ENCODE measurements at places on chromosomes 5 and 9.

DNA sequence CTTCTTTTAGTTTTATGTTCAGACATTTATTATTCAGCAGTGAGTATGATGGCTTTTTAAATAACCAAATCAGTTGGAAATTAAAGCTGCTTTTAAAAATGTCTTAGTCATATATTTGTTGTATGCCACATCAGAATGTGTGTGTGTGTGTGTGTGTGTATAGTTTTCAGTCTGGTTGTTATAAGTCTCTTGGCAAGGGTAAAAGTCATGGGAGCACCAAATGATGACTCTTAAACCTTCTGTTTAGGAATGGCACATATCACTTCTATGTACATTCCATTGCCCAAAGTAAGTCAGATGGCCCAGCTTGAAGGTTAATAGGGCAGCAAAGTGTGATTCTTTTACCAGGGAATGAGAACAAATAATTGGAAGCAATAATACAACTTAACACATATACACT, 135.9 kb downstream of the RNF180 start:
- DNase-seq, result no peak

GRCh38 chr9:113628621-113629020, 165.1 kb downstream of the RGS3 start:
- no peak for DNase-seq

DNA sequence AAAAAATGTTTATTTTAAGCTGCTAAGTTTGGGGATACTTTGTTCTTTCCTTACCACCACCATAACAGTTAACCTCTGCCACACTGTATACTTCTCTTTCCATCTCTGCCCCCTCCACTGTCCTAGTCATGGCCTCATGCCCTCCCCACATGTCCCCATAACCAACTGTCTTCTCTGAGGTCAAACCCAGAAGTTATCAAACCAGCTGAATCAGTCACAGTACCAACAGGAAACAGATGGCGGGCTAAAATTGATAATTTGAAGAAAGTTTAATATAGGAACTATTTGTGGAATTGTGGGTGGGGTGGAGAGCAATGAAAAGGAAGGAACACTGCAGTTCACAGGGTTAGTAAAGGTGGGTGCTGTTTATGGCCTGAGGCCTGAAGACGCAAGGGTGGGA, 5.7 kb upstream of the DCTN4 start:
- peak; percentile 91 for DNase-seq

DNA sequence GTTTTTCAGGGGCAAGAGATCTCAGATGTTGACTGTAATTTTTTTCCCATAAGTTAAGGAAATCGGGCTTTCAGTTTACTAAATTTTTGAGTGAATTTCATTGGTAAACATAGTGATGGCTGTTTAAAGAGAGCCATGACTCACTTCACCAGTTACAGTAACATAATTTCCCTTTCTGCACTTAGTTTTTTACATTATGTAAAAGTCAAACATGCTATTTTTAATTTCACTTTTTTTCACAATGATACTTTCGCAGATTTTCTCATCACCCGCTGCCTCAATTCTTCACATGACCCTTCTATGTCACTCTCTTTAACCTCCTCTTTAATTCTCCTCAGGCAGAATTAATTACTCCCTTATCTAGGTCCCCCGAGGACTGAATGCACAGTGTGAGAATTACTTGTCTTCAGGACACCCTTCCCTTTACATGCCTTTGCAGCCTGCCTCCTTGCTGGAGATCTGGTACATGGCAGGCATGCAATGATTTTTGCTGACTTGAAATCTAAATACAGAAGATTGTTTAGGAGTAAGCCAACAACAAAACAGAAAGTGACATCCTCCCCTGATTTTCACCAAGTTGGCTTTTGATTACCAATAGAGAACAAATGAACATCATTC, 217.5 kb upstream of the S1PR3 start:
- DNase-seq, result no peak

DNA sequence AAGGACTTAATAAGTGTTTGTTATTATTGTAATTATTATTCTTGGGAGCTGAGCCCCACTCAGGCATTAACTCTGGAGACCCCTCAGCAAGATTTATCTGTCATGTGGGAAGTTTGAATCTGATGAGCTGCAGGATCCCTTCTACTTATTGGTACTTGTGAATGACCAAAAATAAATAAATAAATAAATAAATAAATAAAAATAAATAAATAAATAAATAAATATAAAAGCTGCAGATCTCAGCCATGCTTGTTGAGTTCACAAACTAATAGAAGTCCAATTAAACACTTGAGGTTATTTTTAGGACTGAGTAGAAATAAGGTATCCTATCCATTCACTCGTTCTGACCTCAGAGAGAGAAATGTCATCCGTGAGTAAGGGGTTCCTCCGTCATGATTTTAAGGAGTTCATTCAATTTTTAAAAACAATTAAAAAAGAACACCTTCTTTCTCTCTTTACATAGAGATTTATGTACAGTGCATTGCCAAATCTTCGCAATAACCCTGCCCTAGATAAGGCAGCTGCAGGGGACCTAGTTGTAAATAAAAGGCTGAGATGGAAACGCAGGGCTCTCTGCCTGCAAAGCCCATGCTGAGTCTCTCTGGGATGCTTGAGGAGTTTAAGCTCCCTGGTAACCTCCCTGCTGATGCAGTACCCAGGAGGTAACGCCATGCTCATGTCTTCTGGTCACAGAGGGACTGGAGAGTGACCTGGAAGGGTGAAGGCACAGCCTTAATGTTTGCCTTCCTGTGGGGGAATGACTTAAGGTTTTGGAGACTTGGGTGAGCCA, 1.2 kb downstream of the EFCAB9 start:
- no peak for DNase-seq

DNA sequence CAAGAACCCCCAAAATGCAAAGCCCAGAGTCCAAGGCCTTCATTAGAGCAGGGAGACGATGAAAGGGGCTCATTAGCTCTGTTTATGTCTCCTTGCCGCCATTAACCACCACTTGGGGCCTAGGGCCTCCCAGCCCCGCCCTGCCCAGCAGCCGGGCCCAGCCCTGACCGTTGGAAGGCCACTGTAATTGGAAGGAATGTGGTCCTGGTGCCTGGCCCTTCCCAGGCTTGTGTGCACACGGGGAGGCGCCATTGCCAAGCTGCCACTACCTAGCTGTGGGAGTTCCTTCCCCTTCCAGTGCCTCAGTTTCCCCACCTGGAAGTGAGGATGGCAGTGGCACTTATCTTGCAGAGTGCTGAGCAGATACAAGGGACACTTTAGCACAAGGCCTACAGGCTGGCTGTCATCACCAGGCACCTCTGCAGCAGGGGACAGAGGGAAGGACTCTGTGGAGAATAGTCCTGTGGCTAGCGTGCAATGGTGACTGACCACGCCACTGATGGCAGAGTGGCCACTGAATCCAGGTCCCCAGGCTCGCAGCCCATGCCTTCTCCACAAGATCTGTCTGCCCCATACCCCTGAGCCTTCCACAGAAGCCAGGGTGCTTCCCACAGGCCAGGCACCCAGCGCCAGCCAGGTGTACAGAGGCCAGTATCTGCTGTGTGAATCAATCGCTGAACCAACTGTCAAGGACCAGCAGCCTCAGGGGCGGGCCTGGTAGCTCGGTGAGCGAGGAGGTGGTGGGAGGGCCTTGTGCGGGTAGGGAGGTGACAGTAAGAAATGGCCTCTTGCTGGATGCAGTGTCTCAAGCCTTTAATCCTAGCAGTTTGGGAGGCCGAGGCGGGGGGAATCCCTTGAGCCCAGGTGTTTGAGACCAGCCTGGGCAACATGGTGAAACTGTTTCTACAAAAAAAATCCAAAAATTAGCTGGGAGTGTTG, 20.8 kb downstream of the GBGT1 start:
- no peak for DNase-seq

- no peak for DNase-seq
These were observed 140.4 kb downstream of the TUSC1 start for GRCh38 chr9:25537808-25538207.

DNA sequence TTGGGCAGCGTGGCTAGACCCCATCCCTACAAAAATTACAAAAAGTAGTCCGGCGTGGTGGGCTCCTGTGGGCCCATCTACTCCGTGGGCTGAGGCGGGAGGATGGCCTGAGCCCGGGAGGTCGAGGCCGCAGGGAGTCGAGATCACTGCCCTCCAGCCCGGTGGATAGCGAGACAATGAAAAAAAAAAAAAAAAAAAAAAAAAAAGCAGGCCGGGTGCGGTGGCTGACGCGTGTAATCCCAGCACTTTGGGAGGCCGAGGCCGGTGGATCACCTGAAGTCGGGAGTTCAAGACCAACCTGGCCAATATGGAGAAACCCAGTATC, 110.5 kb upstream of the LPCAT1 start:
- no peak for DNase-seq

- DNase-seq, result no peak
These were observed 898 bp downstream of the STC2 start for GRCh38 chr5:173327084-173327947.

DNA sequence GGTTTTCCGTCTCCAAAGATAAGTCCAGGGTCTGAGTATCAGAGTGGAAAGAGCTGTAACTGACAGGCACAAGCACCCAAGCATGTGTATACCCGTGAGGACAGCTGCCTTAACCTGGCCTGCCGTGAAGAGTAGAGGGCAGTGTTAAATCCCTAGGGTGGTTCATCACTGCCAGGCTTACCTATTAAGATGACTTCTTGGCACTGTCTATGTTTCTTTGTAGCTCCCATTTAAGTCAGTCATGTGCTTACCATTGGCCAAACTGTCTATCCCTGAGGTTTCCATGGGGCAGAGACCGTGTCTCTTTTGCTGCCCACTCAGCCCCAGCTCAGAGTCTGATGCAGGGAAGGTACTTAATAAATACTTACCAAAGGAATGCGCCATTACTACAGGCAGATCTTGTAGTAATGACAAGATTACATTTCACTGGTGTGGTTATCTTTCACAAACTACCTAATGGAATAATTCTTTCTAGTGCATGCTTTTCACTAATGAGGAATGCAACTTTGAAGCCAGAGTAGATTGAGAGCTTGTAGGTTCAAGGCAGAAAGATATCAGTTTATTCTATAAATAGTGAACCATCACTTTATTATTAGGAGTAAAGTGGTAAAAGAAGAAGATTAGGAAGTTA, 64.2 kb downstream of the SNX24 start:
- no peak for DNase-seq

GRCh38 chr9:34562135-34562745, 27.3 kb downstream of the CNTFR start:
- DNase-seq, result peak; percentile 39

DNA sequence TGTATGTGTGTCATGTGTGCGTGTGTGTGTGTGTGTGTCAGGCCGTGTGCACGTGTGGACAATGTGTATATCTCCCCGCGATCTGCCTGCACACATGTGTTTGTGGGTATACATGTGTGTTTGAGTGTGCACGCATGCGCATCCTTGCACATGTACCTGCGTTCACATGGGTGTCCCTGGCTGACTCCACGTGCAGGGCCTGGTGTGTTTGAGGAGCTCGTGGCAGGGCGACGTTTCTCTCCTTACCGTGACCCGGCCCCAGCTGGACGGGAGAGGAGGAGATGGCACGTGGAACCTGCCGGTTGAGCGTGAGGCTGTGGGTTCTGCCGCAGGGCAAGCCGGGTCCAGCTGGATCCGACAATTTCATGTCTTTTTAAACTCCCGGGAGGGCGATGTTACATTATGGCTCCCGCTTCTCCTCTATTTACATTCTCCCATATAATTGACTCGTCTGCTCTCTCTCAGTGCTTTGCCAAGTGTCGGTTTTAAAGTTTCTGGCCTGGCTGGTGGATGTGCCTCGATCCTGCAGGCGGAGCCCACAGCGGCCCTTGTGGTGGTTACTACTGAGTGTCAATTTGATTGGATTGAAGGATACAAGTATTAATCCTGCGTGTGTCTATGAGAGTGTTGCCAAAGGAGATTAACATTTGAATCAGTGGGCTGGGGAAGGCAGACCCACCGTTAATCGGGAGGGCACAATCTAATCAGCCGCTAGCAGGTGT, 5.9 kb downstream of the COL5A1 start:
- DNase-seq, result no peak

DNA sequence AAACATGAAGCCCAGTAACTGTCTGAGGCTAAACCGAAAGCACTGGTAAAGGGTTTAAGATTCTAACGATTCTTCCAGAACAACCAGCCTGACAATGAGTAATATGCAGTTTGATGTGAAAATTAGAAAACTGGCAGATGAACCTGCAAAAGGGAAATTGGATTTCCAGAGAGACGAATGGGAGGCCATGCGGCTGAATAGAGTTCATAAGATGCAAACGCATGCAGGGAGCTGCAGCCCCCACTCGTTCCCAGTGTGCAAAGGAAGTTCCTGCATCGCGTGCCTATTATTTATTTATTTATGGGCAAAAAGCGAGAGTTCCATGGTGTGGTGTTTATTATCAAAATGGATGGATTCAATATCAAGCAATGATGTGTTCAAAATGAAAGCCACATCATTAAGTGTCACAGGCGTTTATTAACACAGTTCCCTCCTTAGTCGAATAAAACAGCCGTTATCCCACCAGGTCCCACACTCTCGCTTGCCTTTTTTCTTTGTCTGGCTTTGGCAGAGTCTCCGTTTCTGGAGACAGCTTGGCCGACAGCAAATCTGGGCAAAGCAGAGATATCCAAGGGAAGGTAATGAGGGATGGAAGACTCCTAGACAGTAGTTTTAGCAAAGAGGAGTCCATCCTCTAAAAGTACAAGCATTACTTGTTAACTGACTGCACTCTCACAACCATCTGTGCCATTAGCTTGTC, 451.4 kb downstream of the KDM4C start:
- DNase-seq, result no peak

GRCh38 chr5:137605411-137605810, 106.3 kb upstream of the SPOCK1 start:
- DNase-seq, result peak; percentile 32

DNA sequence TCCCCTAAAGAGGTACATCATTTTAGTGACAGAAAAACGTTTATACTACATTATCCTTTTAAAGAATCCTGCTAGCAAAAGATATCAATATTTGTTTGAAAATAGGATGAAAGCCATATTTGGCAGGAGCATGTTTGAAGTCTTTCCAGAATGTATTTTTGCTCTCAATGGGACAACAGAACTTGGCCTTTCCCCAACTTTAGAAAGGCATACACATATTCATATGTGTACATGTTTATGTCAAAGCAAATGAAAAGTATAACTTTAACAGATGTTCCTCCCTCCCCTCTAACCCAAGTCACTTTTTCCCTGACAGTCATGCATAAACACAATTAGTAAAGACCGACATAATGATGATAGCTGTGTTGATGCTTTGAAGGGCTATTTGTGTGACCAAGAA, 427.8 kb upstream of the CDH6 start:
- no peak for DNase-seq

- DNase-seq, result no peak
These were observed 1644.5 kb upstream of the NUDT12 start for GRCh38 chr5:105207066-105207465.

- DNase-seq, result no peak
These were observed 4.4 kb downstream of the RAPGEF1 start for GRCh38 chr9:131735238-131736128.
